Progenitor cell of endocrine pancreas (in vitro differentiated cells): ENCODE measurements at places on chromosomes 6 and 20.

DNA sequence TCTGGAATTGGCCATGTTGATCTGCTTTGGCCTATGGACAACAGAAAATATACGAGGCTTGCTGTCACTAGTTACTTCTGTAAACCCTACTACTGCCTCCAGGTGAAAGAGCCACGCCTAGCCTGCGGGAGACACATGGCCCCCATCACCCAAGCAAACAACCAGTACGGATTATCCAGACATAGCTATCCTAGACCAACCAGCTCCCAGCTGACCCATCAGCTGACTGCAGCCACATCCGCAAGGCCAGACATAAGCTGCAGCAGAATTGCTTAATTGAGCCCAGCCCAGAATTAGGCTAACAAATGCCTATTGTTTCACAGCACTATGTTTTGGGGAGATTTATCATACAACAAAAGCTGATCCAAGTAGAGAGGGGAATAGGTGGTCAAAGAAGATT lies 13.5 kb downstream of the REV3L start:
- no peak for DNase-seq

DNA sequence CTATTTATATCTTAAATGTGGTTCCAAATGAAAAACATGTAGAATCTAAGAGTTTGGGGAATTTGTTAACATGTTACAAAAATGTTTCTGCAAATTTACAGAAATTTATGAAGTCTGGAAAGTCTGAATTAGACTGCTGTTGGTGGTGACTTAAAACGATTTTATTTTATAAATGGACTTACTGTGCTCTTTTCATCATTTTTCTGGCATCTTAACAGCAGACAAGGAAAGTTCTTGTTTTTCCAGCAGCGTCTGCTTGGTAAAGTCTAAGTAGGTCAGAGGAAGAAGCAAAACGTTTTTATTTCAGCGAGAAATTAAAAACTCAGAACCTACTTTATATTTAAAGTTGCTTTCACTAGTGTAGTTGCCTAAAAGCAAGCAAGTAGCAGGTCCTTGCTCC lies 48.6 kb upstream of the COL9A1 start:
- DNase-seq, result no peak

DNA sequence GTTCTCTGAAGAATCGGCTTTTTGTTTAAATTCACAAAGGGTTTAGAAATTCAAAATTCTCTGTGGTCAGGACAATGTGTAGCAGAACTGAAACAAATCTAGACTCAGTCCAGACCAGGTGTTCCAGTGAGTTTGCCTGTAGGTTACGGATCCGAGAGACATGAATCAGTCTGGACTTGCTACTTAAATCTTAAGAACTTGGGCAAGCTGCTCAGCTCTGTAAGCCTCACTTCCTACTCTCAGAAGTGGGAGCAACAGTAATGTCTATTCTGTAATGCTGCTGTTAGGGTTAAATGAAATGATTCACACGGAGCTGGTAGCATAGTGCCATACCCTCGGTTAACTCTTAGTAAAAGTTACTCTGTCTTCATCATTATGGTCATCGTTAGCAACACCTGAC lies 37.7 kb downstream of the HECA start:
- DNase-seq, result no peak

DNA sequence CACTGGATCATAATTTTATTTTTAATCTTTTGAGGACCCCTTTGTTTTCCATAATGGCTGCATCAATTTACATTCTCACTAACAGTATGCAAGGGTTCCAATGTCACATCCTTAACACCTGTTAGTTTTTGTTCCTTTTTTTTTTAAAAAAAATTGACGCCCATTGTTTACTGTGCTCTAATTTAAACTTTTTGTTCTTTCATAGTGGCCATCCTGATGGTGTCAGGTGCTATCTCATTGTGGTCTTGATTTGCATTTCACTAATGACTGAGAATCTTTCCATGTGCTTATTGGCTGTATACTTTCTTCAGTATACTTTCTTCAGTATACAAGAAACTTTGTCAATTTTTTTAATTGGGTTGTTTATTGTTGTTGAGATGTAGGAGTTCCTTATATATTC lies 347.0 kb downstream of the RNGTT start:
- DNase-seq, result no peak

GRCh38 chr20:23493172-23493772 lies 2.4 kb downstream of the CST8 start:
- DNase-seq, result no peak

DNA sequence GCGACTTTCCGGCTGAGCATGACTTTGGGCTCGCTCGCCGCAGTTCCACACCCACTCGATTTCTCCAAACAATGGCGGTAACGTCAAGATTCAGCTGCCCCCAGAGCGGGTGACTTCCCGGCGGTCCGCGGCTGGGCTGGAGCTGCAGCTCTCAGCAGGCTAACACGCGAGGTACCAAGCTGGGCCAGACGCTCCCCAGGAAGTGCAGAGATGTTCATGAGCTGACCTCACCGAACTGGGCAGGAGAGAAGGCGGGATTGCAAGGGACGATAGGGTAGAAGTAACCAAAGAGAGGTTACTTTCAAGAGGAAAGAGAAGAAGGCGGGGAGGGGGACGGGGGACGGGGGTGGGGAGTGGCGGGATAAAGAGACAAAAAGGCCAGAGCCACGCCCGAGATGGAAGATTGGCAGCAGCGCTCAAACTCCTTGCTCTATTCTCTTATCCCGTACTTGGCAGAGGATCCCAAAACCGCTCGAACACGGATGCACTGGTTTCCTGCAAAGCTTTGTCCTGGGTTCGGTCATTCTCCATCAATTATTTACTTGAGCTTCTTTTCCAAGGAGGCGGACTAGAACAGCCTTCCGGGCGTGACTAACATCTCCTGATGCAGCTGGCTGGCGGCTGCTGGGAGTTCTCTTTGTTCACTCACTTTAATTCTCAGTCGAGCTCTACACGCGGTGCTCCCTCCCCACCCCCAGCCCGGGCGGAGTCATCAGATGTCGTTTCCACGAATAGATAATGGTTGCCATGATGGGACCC lies at the start of gene MTCL3:
Gene MTCL3, minus strand, starts transcription at position 626 of the 759 bp plus-strand sequence.
- no peak for DNase-seq
